Bronchial epithelial cell (primary cell): ENCODE measurements at places on chromosomes 7 and 10. TPM values are rescaled to one million over a fixed set of nuclear protein-coding genes. Genes with fewer than 3 reads are reported as not detected.

Gene GIMAP5
- total RNA-seq: not detected in 2 replicates

Gene GTF2IRD1
- 18.2 and 23.7 TPM in 2 replicates for total RNA-seq

Gene GDF10
- total RNA-seq: not detected in 2 replicates

Gene ITGB8
- 10.5 and 13.8 TPM in 2 replicates for total RNA-seq

Gene ST7
- 12.9 and 15.0 TPM in 2 replicates for total RNA-seq

Gene TFR2
- total RNA-seq: 0.13 TPM in 1 of 2 replicates, not detected in the other

Gene SBDS
- 108 and 133 TPM in 2 replicates for total RNA-seq
